Activated CD4-positive, alpha-beta T cell treated with anti-CD3 and anti-CD28 coated beads for 36 hours (primary cell): ENCODE measurements at places on chromosomes 12 and 14.

DNA sequence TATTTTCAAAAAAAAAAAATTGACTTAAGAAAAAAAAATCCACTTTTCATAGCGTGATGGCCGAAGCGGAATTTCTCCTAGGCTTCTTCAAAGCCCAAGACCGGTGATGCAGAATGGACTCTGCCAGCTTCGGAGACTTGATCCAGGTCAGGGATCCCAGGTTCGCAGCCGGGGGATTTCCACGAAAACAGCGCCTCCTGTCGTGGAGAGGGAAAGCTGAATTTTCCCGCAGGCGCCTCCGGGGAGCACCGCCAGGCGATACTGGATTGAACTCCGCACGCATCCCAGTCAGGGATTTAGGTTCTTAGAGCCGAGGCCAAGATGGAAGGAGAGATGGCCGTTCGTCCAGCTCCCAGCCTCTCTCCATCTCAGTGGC is 2.1 kb downstream of the TTC6 start:
- no peak for DNase-seq

GRCh38 chr12:3604748-3605586 is 114.0 kb downstream of the PRMT8 start:
- DNase-seq = no peak

DNA sequence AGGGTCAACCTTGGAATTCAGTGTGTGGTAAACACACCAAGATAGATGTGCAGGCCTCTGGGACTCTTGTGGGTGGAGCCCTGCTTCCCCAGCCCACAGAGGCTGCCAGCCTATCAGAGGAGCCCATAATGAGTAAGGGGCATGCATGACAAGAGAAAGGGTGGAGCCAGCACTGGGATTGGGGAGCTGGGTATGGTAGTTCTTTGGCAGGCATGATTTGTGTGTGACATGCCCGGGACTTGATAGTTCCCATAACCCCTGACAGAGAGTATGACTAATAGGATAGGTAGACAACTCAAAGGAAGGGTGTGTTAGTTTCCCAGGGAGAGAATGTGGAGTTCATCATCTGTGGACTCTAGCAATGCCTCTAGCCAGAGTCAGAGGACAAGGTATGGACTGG is 143.0 kb downstream of the EMP1 start:
- DNase-seq = no peak

DNA sequence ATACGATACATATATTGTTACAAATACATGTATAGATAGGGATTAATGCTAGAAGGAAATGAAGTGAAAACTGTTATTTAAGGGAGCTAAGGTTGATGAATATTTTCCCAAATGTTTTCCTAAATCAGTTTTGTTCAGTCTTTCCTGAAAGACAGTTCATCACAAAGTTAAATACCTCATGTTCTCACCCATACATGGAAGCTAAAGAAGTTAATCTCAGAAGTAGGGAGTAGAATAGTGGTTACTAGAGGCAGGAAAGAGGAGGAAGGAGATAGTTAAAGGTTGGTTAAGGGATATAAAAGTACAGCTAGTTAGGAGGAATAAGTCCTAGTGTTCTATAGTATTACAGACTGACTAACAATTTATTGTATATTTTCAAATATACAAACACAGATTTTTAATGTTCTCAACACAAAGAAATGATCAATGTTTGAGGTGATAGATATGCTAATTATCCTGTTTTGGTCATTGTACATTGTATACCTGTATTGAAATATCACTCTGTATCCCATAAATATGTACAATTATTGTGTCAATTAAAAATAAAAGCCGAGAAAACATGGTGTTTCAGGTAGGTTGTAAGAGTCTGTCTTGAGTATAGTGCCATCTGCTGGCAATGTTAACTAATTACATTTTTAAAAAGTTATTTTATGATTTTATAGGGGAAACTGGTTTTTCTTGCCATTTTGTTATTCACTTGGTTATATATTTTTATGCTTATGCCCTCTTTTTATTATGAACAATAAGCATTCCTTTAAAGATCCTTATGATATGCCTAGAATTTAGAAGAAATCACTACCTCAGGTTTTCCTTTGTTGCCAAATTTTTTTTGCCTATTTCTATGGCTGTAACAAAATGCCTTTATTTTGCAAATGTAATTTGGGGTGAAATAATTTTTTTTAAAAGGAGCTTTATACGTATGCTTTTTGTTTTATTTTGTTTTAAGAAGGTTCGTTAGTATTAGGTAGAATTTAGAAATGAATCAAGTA is 26.9 kb downstream of the ZDHHC17 start:
- DNase-seq = no peak
